ENCODE measurements at places on chromosomes 2 and 18. TPM values are rescaled to one million over a fixed set of nuclear protein-coding genes. Genes with fewer than 3 reads are reported as not detected.

Gene ABCG5
- not detected for total RNA-seq

Gene EML6
- 3.1 TPM for total RNA-seq

Gene RAPGEF4
- total RNA-seq, result not detected

Gene POLR1A
- 51.2 TPM for total RNA-seq

Gene GAL3ST2
- 0.20 TPM for total RNA-seq

Gene SP9
- total RNA-seq, result not detected

Gene FMNL2
- total RNA-seq, result 0.26 TPM

Gene WDR7
- total RNA-seq, result 43.3 TPM

Gene RNF125
- 26.1 TPM for total RNA-seq

Gene CRYBA2
- total RNA-seq, result not detected

Gene VWC2L
- total RNA-seq, result not detected

Gene ATP8B1
- 0.26 TPM for total RNA-seq

Gene COLEC12
- not detected for total RNA-seq

Gene MRPL53
- 93.9 TPM for total RNA-seq

Gene IL1A
- total RNA-seq, result 3.1 TPM
